ENCODE measurements at places on chromosomes 2 and 18.

DNA sequence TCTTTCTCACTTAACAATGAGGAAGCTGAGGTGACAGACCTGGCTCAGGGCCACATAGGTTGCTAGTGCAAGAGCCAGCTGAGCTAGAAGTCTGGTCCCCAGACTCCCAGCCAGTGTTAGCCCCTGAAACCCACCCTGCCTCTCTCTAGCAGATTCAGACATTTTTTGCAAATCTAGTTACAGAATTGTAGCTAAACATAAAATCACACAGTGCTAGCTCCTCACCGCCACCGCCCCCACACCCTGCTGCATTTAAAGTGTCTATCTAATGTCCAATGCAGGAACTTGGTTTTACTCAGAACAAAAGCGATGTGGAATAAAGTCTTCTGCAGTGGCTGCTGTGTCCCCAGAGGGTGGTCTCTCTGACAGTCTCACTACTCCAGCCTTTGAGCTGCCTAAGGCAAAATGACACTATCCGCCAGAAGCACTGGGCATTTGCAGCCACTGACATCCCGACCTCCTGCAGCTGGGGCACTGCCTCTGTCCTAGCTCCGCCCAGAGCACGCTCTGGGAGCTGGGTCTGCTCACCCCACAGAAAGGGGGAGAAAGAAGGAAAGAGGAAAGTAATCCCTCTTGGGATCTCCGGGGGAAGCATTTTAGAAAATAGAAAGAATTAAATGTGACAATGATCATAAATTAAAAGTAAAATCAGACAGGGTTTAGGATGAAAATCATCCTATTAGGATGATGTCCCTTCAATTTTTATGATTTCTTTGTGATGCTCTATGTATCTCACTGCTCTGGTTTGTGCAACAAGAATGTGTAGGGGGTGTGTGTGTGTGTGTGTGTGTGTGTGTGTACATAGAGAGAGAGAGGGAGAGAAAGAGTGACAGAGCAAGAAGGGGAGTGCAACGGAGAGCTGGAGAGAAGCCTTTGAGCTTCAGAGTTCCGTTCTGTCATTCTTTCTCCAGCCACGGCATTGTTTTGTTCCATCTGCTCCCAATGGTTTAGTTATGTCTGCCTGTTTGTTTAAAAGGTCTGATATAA, 50.5 kb upstream of the ST8SIA3 start:
- no peak overlapping the region for H3K4me3 ChIP-seq
- no peaks in the 10 kb centered on the region for H3K4me1 ChIP-seq
- no peak overlapping the region for H3K27ac ChIP-seq
- no peaks in the 10 kb centered on the region for H3K36me3 ChIP-seq
- no peak for DNase-seq

DNA sequence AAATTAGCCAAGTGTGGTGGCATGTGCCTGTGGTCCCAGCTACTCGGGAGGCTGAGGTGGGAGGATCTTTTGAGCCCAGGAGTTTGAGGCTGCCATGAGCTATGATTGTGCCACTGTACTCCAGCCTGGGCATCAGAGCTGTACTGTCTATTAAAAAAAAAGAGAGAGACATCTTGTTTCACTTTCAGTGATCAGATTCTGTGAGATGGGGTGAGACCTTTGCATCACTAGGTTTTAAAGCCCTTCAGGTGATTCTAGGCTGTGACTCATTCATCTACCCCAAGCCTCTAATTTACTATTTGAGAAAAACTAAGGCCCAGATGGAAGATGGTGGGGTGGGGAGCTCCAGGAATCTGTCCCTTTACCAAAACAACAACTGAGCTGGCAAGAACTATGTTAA, 7.1 kb downstream of the C2orf92 start:
- no peak overlapping the region for H3K4me3 ChIP-seq
- no peaks in the 10 kb centered on the region for H3K36me3 ChIP-seq
- no peak overlapping the region for H3K27ac ChIP-seq
- no peaks in the 10 kb centered on the region for H3K27me3 ChIP-seq

DNA sequence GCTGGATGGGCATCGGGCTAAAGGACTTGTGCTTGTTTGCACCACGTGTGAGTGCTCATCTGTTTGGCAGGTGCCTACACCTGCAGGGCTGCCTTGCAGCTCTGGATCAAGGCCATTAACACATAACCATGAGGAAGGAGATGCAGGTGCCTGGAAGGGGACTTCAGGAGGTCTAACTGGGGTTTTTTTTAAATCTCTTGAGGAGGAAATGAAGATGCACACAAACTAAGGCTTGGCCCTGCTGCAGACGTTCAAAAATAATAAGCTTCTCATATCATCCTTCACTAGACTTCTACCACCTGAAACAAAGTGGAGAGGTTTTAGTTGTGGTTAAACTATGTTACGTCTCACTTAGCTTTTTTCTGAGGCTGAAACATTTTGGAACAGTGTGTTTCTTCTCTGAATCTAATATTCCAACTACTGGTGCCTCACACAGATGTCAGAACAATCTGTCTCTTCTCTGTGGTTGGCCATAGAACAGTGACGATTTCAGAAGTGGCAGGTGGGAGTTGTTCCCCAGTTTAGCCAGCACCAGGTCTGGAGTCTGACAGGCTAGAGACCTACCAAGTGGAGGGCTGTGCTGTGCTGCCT, 36.5 kb downstream of the BCL2L11 start:
- no peak overlapping the region for H3K27ac ChIP-seq
- H3K4me1 ChIP-seq = peaks cover 20% of the 10 kb centered on the region
- peak overlapping the region; percentile 41 for H3K4me3 ChIP-seq
- H3K36me3 ChIP-seq = peaks cover 6% of the 10 kb centered on the region
- no peak for DNase-seq
- no peaks in the 10 kb centered on the region for H3K27me3 ChIP-seq

- H3K4me3 ChIP-seq = no peak overlapping the region
- no peaks in the 10 kb centered on the region for H3K36me3 ChIP-seq
- no peaks in the 10 kb centered on the region for H3K4me1 ChIP-seq
- no peaks in the 10 kb centered on the region for H3K27me3 ChIP-seq
These were observed 878.8 kb downstream of the RNF144A start for GRCh38 chr2:7795778-7796563.

DNA sequence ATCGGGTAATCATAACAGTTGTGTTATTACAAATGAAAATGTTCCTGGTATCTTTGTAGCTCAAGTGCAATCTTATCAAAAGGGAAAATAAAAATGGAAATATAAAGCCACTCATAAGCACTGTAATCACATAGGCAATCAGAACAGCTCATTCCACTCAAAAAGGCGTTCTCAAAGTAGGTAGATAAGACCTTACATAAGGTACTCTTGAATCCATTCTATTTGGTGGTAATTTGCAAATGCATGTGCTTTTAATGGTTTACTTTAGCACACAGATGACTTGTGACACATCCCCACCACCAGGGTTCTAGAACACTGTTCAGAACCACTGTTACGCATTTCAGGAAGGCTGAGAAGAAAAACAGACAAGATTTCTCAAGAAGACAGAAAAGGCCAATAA, 86.7 kb upstream of the NARS1 start:
- H3K27ac ChIP-seq = no peak overlapping the region
- H3K4me1 ChIP-seq = no peaks in the 10 kb centered on the region
- no peaks in the 10 kb centered on the region for H3K27me3 ChIP-seq
- H3K4me3 ChIP-seq = no peak overlapping the region

GRCh38 chr18:34493566-34494358, 216.3 kb upstream of the DTNA start:
- no peaks in the 10 kb centered on the region for H3K4me1 ChIP-seq
- peaks cover 4% of the 10 kb centered on the region for H3K27me3 ChIP-seq
- no peaks in the 10 kb centered on the region for H3K36me3 ChIP-seq
- H3K27ac ChIP-seq = no peak overlapping the region
- no peak overlapping the region for H3K4me3 ChIP-seq

DNA sequence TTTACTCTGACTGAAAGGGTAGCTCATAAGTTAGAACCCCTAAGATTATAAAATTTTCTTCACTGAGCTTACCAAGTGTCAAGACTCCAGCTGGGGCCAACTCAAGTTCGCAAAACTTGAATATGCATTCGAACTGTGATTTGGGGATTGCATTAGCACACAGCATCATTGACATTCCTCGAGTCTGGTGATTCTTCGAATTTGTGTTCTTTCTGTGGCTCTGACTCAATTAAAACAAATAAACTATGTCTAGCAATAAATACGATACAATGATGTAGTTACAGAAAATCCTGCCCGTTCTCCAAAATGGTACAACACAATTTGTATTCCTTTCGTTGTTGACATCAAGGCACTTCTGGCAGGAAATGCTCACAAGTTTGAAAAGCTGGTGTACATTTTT, 11.1 kb downstream of the CCL20 start:
- no peak for DNase-seq
- H3K4me1 ChIP-seq = no peaks in the 10 kb centered on the region
- H3K27me3 ChIP-seq = peaks cover 5% of the 10 kb centered on the region
- H3K4me3 ChIP-seq = no peak overlapping the region
- no peaks in the 10 kb centered on the region for H3K36me3 ChIP-seq
- no peak overlapping the region for H3K27ac ChIP-seq

DNA sequence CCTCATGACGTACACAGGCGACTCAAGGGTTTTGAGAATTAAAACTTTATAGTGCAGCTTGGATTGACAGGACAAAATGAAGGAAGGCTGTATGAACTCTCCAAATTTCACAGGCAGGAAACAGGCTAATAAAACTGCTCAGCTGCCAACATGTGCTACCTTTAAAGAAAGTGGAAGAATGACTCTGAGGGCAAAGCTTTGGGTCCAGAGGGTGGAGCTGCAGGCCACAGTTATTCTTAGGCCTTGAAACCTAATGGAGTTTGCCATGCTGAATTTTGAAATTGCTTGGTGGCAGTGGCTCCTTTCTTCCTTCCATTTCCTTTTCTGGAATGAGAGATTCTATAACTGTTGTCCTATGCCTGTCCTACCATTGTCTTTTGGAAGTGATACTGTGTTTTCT, 34.8 kb downstream of the HAT1 start:
- peaks cover 7% of the 10 kb centered on the region for H3K4me1 ChIP-seq
- no peak overlapping the region for H3K4me3 ChIP-seq
- no peak for DNase-seq
- no peak overlapping the region for H3K27ac ChIP-seq
- H3K27me3 ChIP-seq = no peaks in the 10 kb centered on the region

GRCh38 chr2:113872201-113872600, 17.7 kb upstream of the ACTR3 start:
- H3K36me3 ChIP-seq = no peaks in the 10 kb centered on the region
- H3K4me1 ChIP-seq = peaks cover 12% of the 10 kb centered on the region

- H3K4me3 ChIP-seq = no peak overlapping the region
- DNase-seq = no peak
- H3K4me1 ChIP-seq = no peaks in the 10 kb centered on the region
- H3K27me3 ChIP-seq = no peaks in the 10 kb centered on the region
- no peaks in the 10 kb centered on the region for H3K36me3 ChIP-seq
These were observed 74.3 kb upstream of the MSTN start for GRCh38 chr2:190136825-190137224.

- H3K36me3 ChIP-seq = peaks cover 16% of the 10 kb centered on the region
- no peak for DNase-seq
- H3K4me1 ChIP-seq = peaks cover 13% of the 10 kb centered on the region
- H3K27ac ChIP-seq = no peak overlapping the region
- H3K27me3 ChIP-seq = no peaks in the 10 kb centered on the region
These were observed 154.7 kb downstream of the HDAC4 start for GRCh38 chr2:239245872-239246721.

- no peaks in the 10 kb centered on the region for H3K4me1 ChIP-seq
- H3K36me3 ChIP-seq = peaks cover 42% of the 10 kb centered on the region
- no peak for DNase-seq
- no peaks in the 10 kb centered on the region for H3K27me3 ChIP-seq
These were observed 43.3 kb upstream of the NFATC1 start for GRCh38 chr18:79352432-79352831.

DNA sequence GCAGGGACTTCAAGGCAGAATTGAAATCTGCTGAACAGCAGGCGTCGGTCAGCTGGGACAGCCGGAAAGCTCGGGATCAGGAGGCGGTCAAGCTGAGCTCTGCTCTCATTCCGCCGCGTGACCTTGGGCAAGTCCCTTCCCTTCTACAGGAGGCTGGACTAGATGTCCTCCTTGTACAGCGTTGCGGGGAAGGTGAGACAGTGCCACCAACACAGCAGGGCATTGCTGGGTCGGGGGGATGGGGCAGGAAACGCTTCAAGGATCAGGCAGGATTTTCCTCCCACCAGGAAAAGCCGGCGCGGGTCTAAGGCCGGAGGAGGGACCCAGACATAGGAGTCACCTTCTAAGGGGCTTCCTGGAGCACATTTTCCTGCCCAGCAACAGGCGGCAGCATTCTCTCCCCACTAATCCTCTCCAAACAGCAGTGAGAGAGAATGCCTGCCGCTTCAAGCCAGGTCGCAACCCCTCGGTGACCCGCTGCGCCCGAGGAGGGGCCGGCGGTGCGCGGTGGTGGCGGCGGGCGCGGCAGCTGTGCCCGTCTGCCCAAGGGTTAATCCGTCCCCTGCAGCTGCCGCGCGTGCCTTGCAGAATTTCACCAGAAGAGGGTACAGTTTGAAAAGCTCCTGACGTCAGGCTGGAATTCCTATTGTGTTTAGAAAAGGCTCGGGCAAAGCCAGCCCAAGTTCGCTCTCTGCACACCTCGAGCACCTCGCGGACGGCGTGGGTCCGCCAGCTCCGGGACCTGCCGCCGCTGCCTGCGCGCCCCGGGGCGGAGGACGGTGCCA, at the start of gene KCNF1:
TSS of gene KCNF1 (plus strand) at position 644 of the 785 bp plus-strand sequence. CDS start 493 bp downstream, outside the sequence.
- H3K4me1 ChIP-seq = no peaks in the 10 kb centered on the region
- no peak within 1 kb of the TSS for H3K27ac ChIP-seq
- H3K4me3 ChIP-seq = no peak within 1 kb of the TSS
- DNase-seq = no peak
- peaks cover 49% of the 10 kb centered on the region for H3K27me3 ChIP-seq

- no peak overlapping the region for H3K4me3 ChIP-seq
- no peaks in the 10 kb centered on the region for H3K4me1 ChIP-seq
- no peak overlapping the region for H3K27ac ChIP-seq
- no peaks in the 10 kb centered on the region for H3K36me3 ChIP-seq
- H3K27me3 ChIP-seq = no peaks in the 10 kb centered on the region
- no peak for DNase-seq
These were observed 103.9 kb upstream of the FHL2 start for GRCh38 chr2:105502625-105503334.

GRCh38 chr2:46123013-46123412, 174.2 kb upstream of the EPAS1 start:
- no peak overlapping the region for H3K27ac ChIP-seq
- DNase-seq = no peak
- no peaks in the 10 kb centered on the region for H3K27me3 ChIP-seq
- H3K36me3 ChIP-seq = no peaks in the 10 kb centered on the region
- peaks cover 4% of the 10 kb centered on the region for H3K4me1 ChIP-seq

- H3K27ac ChIP-seq = no peak overlapping the region
- H3K36me3 ChIP-seq = no peaks in the 10 kb centered on the region
- no peaks in the 10 kb centered on the region for H3K27me3 ChIP-seq
- no peak for DNase-seq
These were observed 249.5 kb upstream of the FN1 start for GRCh38 chr2:215685238-215685990.

- no peak overlapping the region for H3K4me3 ChIP-seq
- H3K36me3 ChIP-seq = no peaks in the 10 kb centered on the region
- H3K4me1 ChIP-seq = no peaks in the 10 kb centered on the region
These were observed 595.7 kb upstream of the HS6ST1 start for GRCh38 chr2:128914320-128914719.

DNA sequence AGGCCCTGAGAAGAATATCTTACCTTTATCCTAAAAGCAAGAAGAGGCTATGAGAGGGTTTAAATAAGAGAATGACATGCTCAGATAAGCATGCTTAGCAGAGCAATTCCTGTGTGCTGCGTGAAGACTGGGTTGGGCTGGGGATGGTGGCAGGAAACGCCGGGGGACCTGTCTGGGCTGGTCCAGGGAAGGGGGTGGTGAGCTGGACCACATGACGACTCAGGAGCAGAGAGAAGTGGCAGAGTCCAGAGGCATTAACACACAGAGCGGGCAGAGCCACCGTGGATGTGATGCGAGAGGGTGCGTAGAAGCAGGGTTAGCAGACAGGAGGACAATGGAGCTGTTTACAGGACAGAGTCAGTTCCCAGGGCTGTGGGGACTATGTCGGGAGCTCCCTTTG, 84.5 kb downstream of the ZBTB7C start:
- H3K27ac ChIP-seq = no peak overlapping the region
- no peak overlapping the region for H3K4me3 ChIP-seq
- DNase-seq = no peak
- no peaks in the 10 kb centered on the region for H3K4me1 ChIP-seq
- H3K27me3 ChIP-seq = peaks cover 18% of the 10 kb centered on the region
- no peaks in the 10 kb centered on the region for H3K36me3 ChIP-seq
